ENCODE measurements at places on chromosomes 4 and X. TPM values are rescaled to one million over a fixed set of nuclear protein-coding genes. Genes with fewer than 3 reads are reported as not detected.

Gene OPHN1
- 11.5 TPM for total RNA-seq

Gene LRRC66
- 1.2 TPM for total RNA-seq

DNA sequence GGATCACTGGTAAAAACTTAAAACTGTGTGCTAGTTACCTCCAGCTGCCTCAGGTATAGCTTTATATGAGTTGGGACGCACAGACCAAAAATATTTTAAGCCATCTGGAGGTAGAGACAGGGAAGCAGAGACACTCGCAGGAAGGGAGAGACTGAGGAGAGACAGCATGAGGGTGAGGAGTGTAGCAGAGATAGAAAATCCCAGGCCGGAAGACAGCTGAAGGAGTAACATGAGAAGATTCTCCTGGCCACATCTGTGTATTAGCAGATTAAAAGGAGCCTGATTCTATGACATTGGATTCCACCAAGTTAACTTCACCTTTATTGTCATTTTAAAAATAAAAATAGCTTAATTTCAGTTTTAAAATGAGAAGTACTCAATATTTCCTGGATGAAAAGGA, 84.3 kb downstream of the PDLIM5 start:
- no peak for DNase-seq

DNA sequence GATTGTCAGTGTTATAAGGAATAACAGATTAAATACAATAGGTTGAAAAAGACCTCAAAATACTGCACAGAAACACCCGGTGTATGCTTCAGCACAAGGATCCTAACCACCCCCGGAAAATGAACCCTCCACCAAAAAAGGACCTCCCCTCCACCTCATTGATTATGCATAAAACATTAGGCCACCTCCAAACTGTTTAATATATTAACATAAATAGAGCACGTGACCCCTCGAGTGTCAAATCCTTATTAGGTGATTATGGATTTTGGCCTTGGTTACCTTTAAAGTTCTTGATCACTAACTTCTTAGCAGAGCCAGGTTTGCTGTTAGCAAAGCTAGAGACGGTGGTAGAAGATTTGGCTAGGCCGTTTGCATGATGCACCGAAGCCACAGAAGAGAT, 958 bp downstream of the CUL4B start:
- DNase-seq, result no peak

DNA sequence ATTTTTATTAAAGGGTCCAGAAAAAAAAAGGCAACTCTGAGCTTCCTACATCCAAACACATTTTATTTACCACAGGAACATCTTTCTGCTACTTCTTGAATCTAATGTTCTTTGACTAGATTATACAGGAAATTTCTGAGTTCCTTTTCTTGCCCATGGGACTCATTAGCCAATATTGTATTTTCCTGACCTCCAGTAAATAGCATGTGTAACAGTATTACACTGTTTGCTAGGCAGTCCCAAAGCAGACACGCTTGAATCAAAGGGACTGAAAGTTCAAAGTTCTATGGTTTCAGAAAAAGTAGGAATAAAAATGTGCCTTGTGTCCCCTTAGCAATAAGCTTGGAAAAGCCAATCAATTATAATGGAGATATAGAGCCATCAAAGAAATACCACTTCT, 57.4 kb downstream of the MOSPD2 start:
- no peak for DNase-seq

- DNase-seq, result no peak
Measured at GRCh38 chrX:155070038-155070437, 898 bp downstream of the CMC4 start.
